ENCODE measurements at places on chromosomes 12 and 14. TPM values are rescaled to one million over a fixed set of nuclear protein-coding genes. Genes with fewer than 3 reads are reported as not detected.

GRCh38 chr12:107241411-107241810 lies 148.1 kb upstream of the CRY1 start:
- DNase-seq: no peak

DNA sequence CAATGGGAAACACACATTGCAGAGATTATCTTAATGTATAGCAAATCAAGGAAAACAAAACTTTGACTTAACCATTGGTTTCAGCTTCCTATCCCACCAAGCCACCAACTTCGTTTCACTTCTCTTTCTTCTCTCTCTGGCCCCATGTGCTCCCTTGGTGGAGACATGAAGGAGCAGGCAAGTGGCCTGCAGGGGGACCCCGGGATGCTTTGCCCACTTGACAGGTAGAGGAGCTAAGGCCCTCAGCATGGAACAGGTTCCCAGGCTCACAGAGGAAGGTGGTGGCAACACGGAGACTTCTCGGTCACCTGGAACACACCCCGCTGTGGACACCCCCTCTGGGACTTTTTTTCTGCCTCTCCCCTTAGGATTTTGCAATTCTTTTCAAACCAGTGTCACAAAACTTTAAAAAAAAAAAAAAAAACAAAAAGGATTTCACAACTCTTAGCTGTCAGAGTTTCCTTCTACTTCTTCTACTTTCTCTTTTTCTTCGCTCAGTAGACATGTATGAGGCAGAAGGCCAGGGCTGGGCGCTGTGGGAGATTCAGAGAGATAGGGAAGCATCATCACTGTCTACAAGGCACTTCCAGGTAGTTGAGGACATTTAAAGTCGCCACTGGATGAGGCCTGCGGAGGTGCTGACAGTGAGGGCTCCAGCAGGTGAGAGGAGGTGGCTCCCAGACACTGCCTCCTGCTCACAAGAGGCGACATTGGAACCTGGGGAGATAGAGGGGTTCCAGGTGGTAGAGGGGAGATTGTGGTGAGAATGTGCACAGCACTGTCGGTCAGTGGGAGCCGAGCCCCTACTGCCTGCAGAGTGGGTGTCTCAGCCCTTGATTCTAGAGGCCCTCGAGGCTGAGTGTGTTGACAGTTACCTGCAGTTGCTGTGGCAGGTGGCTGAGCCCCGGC lies 119.6 kb downstream of the GCH1 start:
- DNase-seq: no peak

DNA sequence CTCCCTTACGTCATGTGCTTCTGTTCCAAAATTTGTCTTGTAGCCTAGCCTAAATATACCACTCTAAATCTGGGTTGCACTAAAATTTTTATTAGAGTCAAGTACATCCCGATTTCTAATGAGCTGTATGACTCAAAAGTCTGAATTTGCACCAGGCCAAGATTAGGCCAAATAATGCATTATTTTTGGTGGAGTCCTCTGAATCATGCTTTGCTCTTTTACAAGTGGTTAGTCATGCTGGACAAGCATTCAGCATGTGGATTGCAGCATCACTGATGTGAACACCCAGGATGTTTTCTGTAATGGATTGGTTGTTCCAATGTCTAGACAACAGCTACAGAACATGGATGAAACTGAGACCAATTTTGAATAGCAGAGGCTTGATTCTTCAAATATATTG lies 23.7 kb downstream of the HEBP1 start:
- DNase-seq: no peak

The RIPK3 gene
- 2.3 TPM for total RNA-seq

The DPPA3 gene
- not detected for total RNA-seq

The C12orf60 gene
- not detected for total RNA-seq

Measured in ascending aorta (tissue), 2 donors.